Fibroblast of skin of right quadriceps (primary cell): ENCODE measurements at places on chromosomes 6 and 20.

DNA sequence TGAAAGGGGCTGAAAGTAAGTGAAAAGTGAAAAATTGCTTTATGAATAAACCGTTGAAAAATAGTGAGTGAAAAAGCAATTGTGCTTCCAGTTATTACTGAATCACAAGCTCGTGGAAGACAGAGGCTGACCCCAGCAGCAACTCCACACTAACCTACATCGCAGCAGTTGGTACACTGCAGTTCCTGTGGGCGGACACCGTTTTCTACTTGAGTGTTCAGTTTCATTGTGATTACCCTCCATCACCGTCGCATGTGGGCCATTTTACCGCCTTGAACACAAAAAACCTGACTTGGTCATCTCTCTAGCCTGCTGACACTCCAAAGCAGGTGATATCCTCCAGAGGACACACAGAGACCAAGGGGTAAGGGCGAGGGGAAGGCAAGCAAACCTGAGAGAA lies 28.4 kb downstream of the PRDM1 start:
- no peak for DNase-seq

GRCh38 chr20:47253872-47254271 lies 102.6 kb downstream of the ZMYND8 start:
- DNase-seq: no peak

GRCh38 chr20:31949877-31950646 lies 1.8 kb downstream of the PDRG1 start:
- no peak for DNase-seq

DNA sequence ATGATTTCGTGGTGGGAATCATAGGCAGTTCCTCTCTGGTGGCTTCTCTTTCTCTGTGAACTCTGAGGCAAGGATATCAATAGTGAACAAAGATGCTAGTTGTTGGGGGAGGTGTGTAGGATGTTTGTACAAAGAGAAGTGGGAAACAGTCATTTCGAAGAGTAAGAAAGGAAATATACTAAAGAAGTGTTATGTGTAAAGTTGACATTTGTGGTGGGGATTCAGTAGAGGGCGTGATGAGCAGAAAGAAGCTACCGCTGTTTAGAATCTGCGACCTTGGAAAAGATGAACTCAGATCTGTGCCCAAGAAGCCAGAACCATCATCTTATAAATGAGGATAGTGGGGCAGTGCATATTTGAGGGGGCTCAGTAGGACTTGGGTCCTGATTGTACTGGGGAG lies 11.4 kb downstream of the SLC35F1 start:
- no peak for DNase-seq

DNA sequence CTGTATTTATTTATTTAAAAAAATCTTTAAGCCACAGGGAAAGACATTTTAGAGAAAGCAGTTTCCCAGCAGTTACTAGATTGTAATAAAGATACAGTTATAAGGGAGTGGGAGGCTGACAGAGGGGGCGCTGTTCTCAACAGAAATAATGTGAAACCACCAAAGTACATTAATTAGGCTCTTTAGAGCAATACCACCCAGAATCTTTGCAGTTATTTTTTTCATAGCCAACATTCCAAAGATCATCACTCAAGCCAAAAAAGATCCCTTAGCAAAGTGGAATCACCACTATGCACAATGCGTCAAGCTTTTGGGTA lies 331.3 kb upstream of the DEFB112 start:
- DNase-seq: no peak

DNA sequence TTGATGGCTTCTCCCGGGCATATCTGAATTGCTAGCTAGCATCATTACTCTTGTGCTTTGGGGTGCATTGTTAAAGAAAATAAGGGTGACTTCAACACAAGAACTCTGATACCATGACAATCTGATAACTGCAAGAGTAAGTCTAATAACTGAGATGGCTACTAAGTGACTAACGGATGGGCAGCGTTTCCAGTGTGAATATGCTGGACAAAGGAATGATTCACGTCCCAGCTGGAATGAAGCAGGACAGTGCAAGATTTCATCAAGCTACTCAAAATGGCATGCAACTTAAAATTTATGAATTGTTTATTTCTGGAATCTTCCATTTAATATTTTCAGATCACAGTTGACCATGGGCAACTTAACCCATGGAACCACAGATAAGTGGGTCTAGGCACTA lies 31.7 kb downstream of the MOXD1 start:
- peak; percentile 46 for DNase-seq

GRCh38 chr6:111995404-111995803 lies 58.5 kb upstream of the CCN6 start:
- peak; percentile 48 for DNase-seq

GRCh38 chr6:403659-404655 lies 12.4 kb downstream of the IRF4 start:
- no peak for DNase-seq

DNA sequence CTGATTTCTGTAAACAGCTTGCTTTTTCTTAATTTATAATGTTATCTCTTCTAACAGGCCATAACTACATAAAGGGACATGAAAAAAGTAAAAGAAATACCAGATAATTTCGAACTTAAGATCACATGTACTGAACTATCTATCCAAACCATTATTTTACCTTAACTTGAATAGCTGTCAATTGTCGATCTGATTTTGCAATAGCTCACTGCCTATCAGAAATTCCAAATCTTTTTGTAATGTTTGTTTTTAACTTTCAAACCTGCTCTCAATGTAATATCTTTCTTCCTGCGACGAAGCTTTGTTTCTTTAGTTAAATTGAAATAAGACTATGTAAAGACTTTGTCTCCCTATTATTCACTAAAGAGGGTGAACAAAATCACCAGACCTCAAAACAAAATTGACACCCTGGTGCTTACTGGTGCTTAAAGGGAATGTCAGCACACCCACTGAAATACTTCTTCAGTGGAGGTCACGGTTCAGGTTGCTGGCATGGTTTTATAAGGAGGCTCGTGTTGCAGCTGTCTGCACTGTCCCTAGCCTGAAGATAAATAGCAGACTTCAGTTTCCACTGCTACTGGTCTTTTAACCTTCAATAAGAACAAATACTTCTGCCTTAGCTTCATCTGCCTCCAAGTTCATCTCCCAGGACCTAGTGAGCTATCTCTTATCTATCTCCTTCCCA lies 117.5 kb upstream of the QKI start:
- no peak for DNase-seq

GRCh38 chr6:48839206-48839605 lies 623.8 kb downstream of the MMUT start:
- DNase-seq: no peak

- DNase-seq: no peak
Measured at GRCh38 chr20:57508381-57508780, 16.6 kb downstream of the CTCFL start.

DNA sequence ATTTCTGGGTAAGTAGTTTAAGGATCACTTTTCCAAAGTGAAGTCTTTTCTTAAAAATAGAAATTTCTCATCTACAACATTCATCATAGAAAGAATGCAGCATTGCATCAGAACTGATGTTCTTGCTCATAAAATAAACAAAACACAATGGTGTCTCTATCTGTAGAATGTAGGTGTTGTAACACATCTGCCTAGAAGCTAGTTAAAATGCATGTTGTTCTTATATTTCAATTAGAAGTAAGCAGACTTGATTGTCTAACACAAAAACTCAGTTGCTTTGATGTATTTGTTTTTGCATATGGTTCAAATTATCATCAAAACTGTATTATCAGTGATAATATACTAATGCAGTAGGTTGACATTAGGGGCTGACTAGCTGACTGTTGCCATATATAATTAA lies 654.7 kb upstream of the FLRT3 start:
- peak; percentile 59 for DNase-seq

- DNase-seq: no peak
Measured at GRCh38 chr6:105985816-105986632, 100.1 kb upstream of the PRDM1 start.

DNA sequence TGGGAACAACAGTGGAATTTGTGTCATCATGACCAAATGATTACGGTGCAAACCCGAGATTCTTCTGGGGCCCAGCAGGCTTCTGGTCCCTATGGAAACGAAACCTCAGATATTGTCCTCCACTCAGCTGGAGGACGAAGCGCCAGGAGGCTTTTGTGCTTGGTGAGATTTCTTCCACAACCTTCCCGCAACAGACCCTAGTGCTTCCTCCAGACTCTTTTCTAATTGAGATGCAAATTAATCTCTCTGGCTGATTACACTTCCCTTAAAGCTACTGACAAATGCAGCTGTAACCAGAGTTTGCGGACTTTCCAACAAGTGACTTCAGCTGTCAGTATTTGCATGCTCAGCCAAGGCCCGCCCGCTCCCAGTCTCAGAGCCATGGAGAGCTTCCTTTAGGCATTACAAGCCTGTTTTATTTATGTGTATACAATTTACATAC lies 96.0 kb downstream of the INSM1 start:
- peak; percentile 5 for DNase-seq

- DNase-seq: no peak
Measured at GRCh38 chr6:90193359-90193758, 103.3 kb downstream of the BACH2 start.

DNA sequence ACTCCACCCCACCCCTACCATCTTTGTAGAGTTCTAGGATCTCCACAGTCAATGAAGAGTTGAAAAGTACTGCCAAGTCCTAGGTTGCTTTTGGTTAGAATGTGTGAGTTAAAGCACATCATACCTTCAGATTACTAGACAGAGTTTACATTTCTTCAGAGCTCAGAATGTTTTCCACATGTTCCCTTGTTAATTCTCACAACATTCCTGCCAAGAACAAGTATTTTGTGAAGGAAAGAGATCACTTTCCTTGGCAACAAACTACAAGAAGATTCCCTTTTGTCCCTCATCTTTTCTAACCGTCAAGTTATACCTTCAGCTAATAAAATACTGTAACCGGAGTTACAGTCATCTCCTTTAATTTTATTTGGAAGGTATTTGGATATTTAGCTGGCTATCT lies 266.8 kb downstream of the ZFAND3 start:
- no peak for DNase-seq

DNA sequence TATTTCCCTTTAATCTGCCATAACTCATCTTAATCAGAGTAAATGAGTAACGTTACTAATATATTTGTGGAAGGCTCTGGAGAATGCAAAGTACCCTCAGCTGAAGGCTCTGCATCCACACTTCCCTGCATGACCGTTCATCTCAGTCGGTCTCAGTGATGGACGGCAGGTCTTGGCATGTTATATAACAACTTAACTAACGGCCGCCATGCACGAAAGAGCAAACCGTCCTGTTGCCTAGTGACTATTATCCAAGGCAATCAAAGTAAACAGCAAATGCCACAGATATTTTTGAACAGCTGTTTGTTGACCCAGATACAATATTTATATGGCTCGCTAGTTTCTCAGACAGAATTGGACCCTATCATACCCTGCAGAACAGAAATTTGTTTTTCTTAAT lies 194.9 kb upstream of the SMLR1 start:
- no peak for DNase-seq

DNA sequence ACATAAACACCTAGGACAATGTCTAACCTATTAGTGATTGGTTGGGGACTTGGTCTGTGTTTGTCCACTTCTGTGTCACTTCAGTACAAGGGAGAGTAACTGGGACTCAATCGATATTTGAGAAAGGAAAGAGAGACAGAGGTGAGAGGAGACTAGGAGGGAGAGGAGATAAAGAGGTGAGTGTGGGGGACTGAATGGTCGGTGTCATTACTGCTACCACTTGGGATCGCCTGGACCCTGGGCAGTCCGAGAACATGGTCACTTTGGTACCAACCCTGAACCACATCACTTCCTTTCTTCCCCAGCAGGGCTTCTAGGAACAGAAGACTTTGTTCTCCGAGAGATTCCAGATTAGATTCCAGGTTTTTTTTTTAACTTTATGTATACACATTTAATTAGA lies 63.7 kb downstream of the GPR6 start:
- DNase-seq: no peak

DNA sequence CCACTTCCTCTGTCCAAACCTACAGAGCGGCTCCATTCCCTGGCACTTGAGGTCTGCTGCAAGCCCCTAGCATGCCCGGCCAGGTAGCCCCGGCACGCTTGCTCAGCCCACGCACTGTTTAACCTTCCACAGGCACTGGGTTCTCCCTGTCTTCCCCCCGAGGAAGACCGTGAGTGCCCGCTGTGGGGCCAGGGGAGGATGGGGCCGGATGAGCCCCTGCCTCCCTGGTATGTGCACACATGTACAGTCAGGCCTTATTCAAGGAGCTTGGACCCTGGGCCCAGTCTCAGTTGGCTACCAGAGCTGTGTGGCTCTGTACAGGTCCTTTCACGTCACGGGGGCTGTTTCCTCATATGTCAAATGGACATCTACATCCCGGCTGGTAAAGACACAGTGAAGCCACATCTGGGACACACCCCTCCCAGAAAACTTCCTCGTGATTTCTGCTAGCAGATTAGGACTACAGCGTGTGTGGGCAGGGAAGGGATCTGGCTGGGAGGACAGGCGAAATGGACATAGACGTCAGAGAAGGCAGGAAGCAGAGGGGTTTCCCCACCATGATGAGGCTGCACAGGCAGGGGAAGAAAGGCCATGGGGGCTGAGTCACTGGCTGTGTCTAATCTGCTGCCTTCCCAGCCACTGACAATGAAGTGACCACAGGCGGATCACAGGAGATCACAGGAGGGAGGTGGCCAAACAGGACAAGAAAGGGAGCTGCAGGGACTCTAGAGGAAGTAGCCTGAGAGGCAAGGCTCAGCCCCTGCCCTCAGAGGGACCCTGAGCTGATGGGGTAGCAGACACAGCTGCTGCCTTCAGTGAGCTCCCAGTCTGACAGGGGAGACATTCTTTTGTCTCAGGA lies 62.9 kb downstream of the MRPL14 start:
- peak; percentile 89 for DNase-seq

DNA sequence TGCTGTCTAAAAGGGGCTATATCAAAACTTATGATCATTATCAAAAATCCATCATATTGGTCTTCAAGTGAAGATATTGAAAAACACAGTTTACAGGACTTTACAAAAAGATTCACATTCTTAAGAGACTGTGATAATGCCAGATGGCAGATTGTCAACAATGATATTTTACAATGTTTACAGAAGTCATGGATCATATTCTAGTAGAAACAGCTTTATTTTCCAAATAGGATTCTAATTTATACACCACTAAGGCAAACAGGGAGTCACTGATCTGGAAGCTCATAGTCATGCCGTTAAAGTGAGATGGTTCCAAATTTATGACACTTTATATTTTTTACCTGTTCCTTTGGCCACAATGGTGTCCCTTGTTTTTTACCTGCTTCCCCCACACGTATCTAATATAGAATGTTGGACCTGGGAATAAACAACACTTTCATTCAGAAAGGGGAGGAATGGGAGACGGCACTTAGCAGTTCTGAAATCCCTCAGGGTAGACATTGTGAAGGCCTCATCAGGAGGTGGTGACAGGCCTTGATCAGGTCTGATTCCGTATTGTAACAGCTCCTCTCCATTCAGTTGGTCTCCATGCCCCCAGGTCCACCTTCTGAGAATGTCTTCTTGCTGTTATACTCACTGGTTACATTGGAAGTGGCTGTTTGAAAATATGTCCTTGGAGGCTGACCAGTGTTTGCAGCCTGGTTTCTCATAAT lies 228.6 kb downstream of the ADGB start:
- DNase-seq: no peak

DNA sequence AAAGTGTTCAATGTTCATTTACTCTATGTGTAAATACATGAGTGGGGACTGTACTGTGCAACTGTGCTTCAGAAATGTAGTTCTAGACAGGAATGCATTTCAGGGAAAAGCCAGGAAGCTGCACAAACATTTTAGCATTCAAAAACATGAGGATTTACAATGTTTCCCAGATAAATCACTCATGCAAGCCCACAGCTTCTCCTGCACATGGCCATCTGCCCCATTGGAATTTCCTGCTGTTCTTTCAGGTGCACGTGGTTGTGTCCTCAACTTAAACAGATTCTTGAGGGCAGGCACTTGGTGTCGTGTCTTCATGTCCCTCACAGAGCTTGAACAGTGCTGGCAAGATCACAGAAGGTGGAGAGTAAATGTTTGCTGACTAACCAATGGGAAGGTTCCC lies 101.5 kb downstream of the UNC5CL start:
- DNase-seq: peak; percentile 69

GRCh38 chr20:32524829-32525501 lies 60.2 kb downstream of the NOL4L start:
- DNase-seq: no peak
